Nasal cavity respiratory epithelium epithelial cell of viscerocranial mucosa (primary cell): ENCODE measurements at places on chromosomes 12 and 14. TPM values are rescaled to one million over a fixed set of nuclear protein-coding genes. Genes with fewer than 3 reads are reported as not detected.

Gene MYO1H
- under 0.01 TPM in 1 of 2 replicates, not detected in the other for total RNA-seq

Gene ABCD2
- under 0.01 TPM in 1 of 2 replicates, not detected in the other for total RNA-seq

Gene VRTN
- not detected in 2 replicates for total RNA-seq

Gene PTCSC3
- total RNA-seq = not detected in 2 replicates

Gene PIP4K2C
- total RNA-seq = 47.8 and 62.5 TPM in 2 replicates

Gene ADAM21
- total RNA-seq = under 0.01 and 0.14 TPM in 2 replicates

Gene GARIN6
- not detected in 2 replicates for total RNA-seq

Gene P2RX2
- not detected in 2 replicates for total RNA-seq

Gene OR6C4
- not detected in 2 replicates for total RNA-seq

Gene CCDC197
- total RNA-seq = not detected in 2 replicates

Gene OTX2
- 0.21 and 0.68 TPM in 2 replicates for total RNA-seq

Gene WASHC4
- total RNA-seq = 80.3 and 109 TPM in 2 replicates

Gene BDKRB2
- 4.8 and 9.0 TPM in 2 replicates for total RNA-seq

Gene FOXA1
- 8.2 and 8.3 TPM in 2 replicates for total RNA-seq

Gene CABP1
- under 0.01 TPM in 1 of 2 replicates, not detected in the other for total RNA-seq

Gene TAMALIN
- under 0.01 TPM in 1 of 2 replicates, not detected in the other for total RNA-seq

Gene KRT2
- total RNA-seq = not detected in 2 replicates

Gene BTG1
- 16.4 and 55.7 TPM in 2 replicates for total RNA-seq

Gene MANSC1
- 1.2 and 2.7 TPM in 2 replicates for total RNA-seq

Gene HEATR5A
- 25.6 and 27.0 TPM in 2 replicates for total RNA-seq

Gene FOXG1
- total RNA-seq = 0.34 and 3.7 TPM in 2 replicates

Gene SLC7A8
- 12.6 and 26.1 TPM in 2 replicates for total RNA-seq

Gene TGM1
- 87.8 and 123 TPM in 2 replicates for total RNA-seq

Gene LRP1-AS
- total RNA-seq = not detected in 2 replicates

Gene MSRB3
- total RNA-seq = 2.7 and 4.8 TPM in 2 replicates

Gene TECPR2
- total RNA-seq = 6.8 and 19.2 TPM in 2 replicates

Gene MAX
- 43.7 and 60.3 TPM in 2 replicates for total RNA-seq

Gene FBXO33
- 15.4 and 16.3 TPM in 2 replicates for total RNA-seq

Gene PIANP
- total RNA-seq = not detected in 2 replicates

Gene ST8SIA1
- total RNA-seq = 0.34 and 0.64 TPM in 2 replicates

Gene MDGA2
- total RNA-seq = not detected in 2 replicates

Gene GLT8D2
- 1.6 and 2.1 TPM in 2 replicates for total RNA-seq

Gene KERA
- total RNA-seq = not detected in 2 replicates

Gene TAS2R13
- under 0.01 and 3.3 TPM in 2 replicates for total RNA-seq

Gene KRT75
- total RNA-seq = 0.78 and 5.1 TPM in 2 replicates

Gene PRH1
- total RNA-seq = 4.1 and 15.9 TPM in 2 replicates

Gene IL31
- not detected in 2 replicates for total RNA-seq

Gene KSR2
- total RNA-seq = under 0.01 TPM in 2 replicates

Gene SLC5A8
- not detected in 2 replicates for total RNA-seq

Gene KRT83
- total RNA-seq = not detected in 2 replicates

Gene RTL1
- not detected in 2 replicates for total RNA-seq

Gene TAS2R8
- total RNA-seq = 0.14 TPM in 1 of 2 replicates, not detected in the other

Gene ABCC9
- total RNA-seq = 0.34 and 0.78 TPM in 2 replicates

Gene PMEL
- total RNA-seq = 1.3 and 1.4 TPM in 2 replicates

Gene SPPL3
- total RNA-seq = 7.5 and 14.0 TPM in 2 replicates

Gene PTGR2
- 6.5 and 9.0 TPM in 2 replicates for total RNA-seq

Gene KRT71
- total RNA-seq = not detected in 2 replicates

Gene DAO
- not detected in 2 replicates for total RNA-seq

Gene LRRC23
- total RNA-seq = 8.2 and 9.8 TPM in 2 replicates

Gene ETNK1
- total RNA-seq = 13.7 and 30.5 TPM in 2 replicates
